ENCODE measurements at places on chromosomes 3 and 15.

- no peaks in the 10 kb centered on the region for H3K36me3 ChIP-seq
- no peaks in the 10 kb centered on the region for H3K27me3 ChIP-seq
- DNase-seq = no peak
- peak overlapping the region; percentile 6 for H3K27ac ChIP-seq
Observed at GRCh38 chr3:71432044-71432975, 151.2 kb downstream of the FOXP1 start.

DNA sequence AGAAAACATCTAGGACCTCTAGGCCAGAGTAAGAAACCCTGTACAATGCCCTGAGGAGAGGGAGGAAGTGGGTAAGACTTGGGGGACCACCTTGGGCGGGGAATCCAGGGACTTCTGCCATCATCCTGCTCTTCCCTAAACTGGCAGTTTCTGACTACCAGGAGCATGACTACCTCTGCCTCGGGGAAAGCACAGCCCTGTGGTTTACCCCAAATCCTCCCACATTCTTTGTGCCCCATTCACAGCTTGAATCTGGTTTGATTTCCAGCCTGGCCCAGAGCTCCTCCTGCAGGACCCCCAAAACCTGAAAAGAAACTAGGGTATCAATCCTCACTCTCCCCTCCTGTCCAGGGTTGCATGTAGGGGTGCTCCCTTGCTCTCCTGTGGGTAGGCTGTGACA is 4.7 kb downstream of the C3orf18 start:
- no peak overlapping the region for H3K27ac ChIP-seq
- H3K36me3 ChIP-seq = peaks cover 4% of the 10 kb centered on the region
- no peaks in the 10 kb centered on the region for H3K4me1 ChIP-seq
- H3K27me3 ChIP-seq = no peaks in the 10 kb centered on the region
- DNase-seq = no peak

GRCh38 chr3:14431452-14431916 is 29.1 kb downstream of the SLC6A6 start:
- H3K27ac ChIP-seq = peak overlapping the region; percentile 71
- no peaks in the 10 kb centered on the region for H3K36me3 ChIP-seq
- H3K4me3 ChIP-seq = no peak overlapping the region
- no peaks in the 10 kb centered on the region for H3K27me3 ChIP-seq
- no peak for DNase-seq

DNA sequence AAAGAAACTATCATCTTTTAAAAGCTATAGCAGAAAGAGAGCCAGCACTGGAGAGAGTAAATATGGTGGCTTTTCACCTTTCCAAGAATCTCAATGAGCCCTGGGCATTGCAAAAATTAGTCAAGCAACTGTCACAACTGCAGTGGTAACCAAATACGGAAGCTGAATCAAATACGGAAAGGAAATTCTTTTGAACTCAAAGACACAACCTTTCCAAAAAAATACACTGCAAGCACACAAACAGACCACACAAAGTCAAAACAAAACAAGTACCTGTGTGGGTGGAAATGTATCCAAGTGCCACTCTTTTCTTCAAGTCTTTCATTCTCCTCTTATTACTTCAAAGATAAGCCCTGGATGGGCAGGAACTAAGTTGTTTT is 17.6 kb downstream of the VGLL4 start:
- no peaks in the 10 kb centered on the region for H3K36me3 ChIP-seq
- H3K4me3 ChIP-seq = no peak overlapping the region
- no peaks in the 10 kb centered on the region for H3K27me3 ChIP-seq
- DNase-seq = no peak
- no peaks in the 10 kb centered on the region for H3K4me1 ChIP-seq

DNA sequence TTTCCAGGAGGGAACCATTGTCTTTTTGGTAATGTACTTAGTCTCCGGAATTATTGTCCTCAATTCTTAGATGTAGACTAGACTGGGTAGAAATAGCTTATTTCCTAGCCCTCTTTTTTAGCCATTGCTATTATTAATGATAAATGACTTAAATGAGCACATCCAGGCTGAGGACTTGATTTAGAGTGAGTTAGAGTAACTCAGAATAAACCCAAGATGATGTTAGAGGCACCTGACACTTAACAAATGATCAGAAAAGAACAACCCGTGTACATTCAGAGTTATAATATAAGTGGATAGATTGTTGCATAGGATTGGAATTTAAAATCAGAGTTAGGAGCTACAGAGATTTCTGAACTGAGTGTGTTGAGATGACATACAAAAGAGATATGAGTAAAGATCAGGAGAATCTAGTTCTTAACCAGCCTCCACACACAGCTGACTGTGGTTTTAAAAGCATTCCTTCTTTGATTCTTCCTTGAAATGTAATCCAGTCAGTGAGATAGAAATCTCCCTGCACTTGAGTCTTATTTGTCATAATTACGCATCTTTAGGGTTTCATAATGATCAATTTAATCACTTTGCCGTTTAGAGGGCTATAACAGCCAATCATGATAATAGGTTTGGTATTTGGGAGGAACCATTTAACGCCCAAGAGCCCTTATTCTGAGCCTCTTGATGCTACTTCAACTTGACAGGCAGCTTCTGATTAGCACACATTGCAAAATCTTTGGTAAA is 366.5 kb downstream of the GAP43 start:
- no peak overlapping the region for H3K4me3 ChIP-seq
- no peak for DNase-seq
- H3K27ac ChIP-seq = no peak overlapping the region
- H3K4me1 ChIP-seq = no peaks in the 10 kb centered on the region

Data from right atrium auricular region (tissue), 2 donors.